ENCODE measurements at places on chromosomes 1 and 21.

DNA sequence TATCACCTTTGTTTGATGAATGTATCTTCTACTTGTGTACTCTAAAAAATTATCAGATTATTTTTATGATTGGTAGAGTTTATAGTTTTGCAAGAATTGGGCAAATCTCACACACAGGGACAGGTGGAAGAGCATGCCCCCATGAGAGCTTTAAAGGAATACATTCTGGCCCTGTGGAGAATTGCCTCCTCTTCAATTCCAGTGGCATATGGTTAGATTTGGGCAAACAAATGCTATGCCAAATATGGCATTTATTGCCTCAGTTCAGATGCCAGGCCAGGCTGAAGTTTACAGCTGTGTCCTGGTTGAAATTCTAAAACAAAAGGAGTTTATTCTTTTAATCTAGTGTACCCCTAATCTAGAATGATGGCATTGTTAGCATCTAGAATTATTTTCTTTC lies 162.4 kb upstream of the CACYBP start:
- DNase-seq = no peak

DNA sequence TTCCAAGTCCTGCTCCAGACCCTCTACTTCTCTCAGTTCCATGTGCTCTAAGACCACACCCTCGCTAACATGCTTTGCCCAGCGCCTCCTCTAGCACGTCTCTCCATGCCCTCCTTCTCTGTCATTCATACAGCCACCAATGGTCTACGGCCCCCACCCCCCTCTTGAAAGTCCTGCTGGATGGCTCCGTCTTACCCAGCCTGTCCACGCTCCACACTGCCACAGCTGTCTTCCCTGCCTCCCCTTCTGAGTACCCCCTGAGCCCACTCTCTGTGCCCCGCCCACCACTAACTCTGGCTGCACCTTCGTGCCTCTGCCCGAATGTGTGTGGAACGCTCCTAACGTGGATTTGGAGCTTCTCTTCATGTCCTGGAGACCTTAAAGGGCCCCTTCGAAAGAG lies 244.6 kb downstream of the TRABD2B start:
- no peak for DNase-seq

- no peak for DNase-seq
Observed at GRCh38 chr1:177469519-177469918, 298.8 kb downstream of the BRINP2 start.

DNA sequence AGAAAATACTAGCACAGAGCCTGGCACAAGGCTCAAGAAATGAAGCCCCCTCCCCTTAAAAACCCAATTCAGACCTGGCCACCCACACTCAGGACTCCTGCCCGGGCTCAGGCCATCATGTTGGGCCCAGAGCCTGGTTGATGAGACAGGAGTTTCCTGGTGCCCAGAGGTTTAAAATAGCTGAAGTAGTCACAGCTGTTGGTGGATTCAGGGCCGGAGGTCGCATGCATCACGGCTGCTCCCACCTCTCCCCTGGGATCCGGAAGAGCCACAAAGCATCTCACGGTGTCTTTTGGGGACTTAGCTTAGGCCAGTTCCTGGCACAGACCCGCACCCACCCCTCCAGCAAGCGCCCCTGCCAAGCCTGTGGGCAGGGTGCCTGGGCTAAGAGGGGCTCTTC lies 2.6 kb upstream of the PADI2 start:
- DNase-seq = no peak

GRCh38 chr1:202126426-202126825 lies 3.7 kb downstream of the GPR37L1 start:
- no peak for DNase-seq

- DNase-seq = no peak
Observed at GRCh38 chr1:85440612-85441011, 24.3 kb downstream of the DDAH1 start.

GRCh38 chr21:46093668-46094400 lies 4.1 kb upstream of the COL6A2 start:
- DNase-seq = no peak

- no peak for DNase-seq
Observed at GRCh38 chr1:61083013-61083806, 849 bp downstream of the NFIA start.

DNA sequence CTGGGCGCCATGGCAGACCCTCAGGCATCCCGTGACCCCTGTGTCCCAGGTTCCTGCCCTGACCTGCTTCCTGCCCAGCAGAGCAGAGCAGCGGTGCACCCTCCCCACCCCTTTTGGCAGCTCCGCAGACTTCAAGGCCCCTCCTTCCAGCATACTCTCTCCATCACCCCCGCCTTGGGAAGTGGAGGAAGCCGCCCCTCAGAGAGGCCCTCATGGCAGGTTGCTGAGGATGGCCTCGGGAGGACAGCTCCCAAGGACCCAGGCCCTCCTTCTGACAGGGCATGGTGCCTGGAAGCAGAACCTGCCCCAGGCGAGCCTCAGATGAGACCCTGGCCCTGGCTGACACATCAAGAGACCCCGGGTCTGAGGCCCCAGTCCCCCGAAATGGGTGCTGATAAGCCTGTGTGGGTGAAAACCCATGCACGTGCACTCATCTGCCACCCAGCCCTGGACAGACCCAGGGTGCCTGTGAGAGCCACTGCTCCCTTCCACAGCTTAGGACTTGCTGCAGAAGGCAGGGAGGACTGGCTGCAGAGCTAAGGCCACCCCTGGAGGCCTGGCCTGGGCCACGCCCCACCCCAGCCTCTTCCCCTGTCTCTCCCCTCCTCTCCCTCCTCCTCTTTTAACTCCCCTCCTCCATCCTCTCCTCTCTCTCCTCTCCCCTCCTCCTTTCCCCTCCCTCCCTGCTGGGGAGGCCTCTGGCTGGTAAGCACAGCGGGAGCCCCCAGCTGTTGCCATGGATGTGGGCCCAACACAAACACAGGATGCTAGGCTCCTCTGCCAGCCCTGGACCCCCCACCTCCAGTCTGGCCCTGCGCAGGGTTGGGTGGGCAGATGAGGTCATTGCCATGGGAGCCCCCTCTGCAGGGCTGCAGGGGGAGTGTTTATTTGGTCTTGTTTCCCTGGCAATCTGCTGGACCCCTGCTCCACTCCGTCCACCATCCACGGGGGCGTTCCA lies 33.7 kb downstream of the WNT9A start:
- DNase-seq = no peak

DNA sequence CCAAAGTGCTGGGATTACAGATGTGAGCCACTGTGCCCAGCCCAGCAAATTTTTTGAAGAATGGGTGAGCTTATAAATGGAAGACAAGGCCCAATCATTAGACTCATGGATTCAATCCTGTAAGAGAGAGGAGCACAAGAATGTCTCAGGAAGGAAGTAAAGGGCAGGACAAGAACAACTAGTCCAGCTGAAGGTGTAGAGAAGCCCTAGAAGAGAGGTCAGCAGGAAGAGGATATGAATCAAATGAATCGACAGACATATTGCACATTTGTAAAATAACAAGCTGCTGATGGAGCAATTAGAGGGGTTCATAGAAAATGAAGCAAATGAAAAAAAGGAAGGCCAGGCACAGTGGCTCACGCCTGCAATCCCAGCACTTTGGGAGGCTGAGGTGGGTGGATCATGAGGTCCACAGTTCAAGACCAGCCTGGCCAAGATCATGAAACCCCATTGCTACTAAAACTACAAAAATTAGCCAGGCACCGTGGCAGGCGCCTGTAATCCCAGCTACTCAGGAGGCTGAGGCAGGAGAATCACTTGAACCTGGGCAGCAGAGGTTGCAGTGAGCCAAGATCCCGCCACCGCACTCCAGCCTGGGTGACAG lies 74.9 kb downstream of the MIS18A start:
- DNase-seq = no peak
